ENCODE measurements at places on chromosomes 13 and 19.

GRCh38 chr13:26538363-26539317, 18.8 kb upstream of the WASF3 start:
- no peak for DNase-seq

DNA sequence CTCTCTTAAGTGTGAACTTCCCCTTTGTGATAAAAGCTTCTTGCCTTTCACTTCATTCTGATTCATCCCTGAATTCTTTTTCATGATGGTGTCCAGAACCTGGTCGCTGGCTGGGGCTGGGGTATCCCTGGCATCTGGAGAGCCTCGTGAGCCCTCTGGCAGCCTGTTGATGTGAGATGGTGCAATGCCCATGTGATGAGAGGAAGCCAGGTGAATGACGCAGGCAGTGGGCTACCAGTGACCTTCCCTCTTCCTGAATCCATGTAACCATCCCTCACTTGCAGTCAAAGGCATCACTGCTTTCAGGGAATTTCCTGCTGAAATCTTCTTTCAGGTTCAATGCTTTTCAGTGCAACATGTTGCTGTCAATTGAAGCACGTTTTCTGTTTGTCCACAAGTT, 158.6 kb upstream of the SLC10A2 start:
- no peak for DNase-seq

- DNase-seq, result no peak
These were observed 343.1 kb downstream of the MZT1 start for GRCh38 chr13:72384186-72384823.

DNA sequence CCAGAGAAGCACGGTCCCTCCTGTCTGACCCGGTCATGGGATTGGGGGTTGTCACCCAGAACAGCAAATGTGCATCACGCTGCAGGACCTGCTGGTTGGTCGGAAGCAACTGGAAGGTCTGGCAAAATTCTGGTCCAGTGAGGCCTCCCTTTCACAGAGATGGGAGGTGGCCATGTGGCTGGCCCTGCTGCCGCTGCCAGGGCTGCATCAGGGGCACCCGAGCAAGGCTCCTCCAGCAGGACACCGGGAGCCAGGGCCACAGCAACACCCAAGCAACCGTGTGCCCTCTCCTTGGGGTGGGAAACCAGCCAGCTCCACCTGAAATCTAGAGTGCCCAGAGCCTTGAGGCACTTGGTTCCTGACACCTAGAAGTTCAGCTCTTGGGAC, 11.5 kb upstream of the GAS6 start:
- no peak for DNase-seq

- DNase-seq, result no peak
These were observed 15.1 kb downstream of the CUL4A start for GRCh38 chr13:113224486-113224885.

GRCh38 chr19:802498-803098, 5.3 kb downstream of the PTBP1 start:
- DNase-seq, result no peak

DNA sequence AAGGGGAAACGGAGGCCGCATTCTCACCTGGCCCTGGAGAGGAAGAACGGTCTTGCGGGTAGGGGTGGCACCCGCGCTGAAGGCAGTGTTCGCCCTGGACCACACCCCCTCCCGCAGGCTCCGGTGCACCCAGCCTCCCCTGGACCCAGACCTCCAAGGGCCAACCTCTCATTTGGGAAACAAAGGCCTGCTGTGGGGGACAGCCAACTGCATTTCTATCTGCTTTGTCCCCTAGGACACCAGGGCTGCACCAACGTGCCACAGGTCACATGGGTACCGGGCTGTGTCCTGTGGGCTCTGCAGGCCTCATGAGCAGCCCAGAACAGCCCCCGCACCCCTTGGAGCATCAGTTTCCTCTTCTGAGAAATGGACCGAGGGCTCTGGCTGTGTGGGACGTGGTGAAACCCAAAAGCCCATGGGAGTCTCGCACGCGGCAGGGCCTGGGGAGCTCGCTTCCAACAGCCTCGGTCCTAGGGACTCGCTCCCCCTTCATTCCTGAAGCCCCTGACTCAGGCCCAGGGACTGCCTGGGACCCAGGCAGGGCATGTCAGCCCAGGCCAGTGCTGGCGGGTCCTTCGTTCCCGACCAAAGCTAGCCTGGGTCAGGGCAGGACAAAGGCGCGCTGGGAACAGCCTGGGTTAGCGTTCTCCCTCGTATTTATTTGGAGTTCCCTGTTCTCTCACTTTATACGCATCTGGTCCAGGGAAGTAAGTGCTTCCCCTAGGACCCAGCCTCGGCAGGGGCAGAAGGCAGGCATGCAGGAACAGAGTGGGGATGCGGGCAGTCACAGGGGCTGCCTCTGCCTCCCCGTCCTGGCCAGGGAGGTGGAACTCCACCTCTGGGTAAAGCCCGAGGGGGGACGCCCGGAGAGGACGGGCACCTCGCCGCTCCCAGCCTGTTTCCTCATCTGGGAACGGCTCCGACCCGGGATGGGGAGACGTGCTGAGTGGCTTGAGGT, 4.6 kb downstream of the TCF3 start:
- no peak for DNase-seq

- peak; percentile 9 for DNase-seq
These were observed 41.3 kb downstream of the FLT3 start for GRCh38 chr13:28058866-28059613.

- DNase-seq, result no peak
These were observed 34.4 kb downstream of the LMO7 start for GRCh38 chr13:75670496-75670895.

- DNase-seq, result no peak
These were observed 134.5 kb downstream of the LMO7 start for GRCh38 chr13:75770592-75771011.

DNA sequence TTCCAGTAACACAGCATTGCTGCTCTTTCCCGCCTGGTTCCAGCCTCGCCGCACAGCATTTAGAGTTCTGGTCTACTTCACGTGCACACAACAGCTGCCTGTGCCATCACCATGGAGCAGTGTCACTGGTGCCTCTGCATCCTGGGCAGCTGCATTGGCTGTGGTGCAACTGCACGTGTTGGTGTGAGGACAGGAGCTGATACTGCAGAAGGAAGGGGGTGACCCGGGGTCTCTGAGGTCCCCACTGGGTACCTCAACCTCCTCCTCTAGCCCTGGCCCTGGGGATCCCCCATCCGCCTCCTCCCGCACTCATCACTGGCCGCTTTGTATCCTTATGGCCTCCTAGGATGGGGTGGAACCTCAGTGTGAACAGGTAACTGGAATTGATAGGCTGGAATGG, 112.5 kb downstream of the SOX1 start:
- no peak for DNase-seq

GRCh38 chr19:5950741-5951140, 27.2 kb downstream of the RANBP3 start:
- no peak for DNase-seq

GRCh38 chr19:21604951-21605476, 99.6 kb downstream of the ZNF429 start:
- no peak for DNase-seq

- DNase-seq, result no peak
These were observed 1.4 kb upstream of the EDDM13 start for GRCh38 chr19:56271151-56271550.

- no peak for DNase-seq
These were observed 538 bp downstream of the ZNF428 start for GRCh38 chr19:43618921-43619261.

Data from neuronal stem cell (in vitro differentiated cells).